ENCODE measurements at places on chromosomes 12 and 14. TPM values are rescaled to one million over a fixed set of nuclear protein-coding genes. Genes with fewer than 3 reads are reported as not detected.

The GARIN6 gene
- not detected for total RNA-seq

The SART3 gene
- total RNA-seq, result 43.7 TPM

The ZNF664 gene
- total RNA-seq, result 112 TPM

The ALX1 gene
- not detected for total RNA-seq

The DBX2 gene
- not detected for total RNA-seq

GRCh38 chr14:53346988-53347387, 193.9 kb upstream of the DDHD1 start:
- no peaks in the 10 kb centered on the region for H3K36me3 ChIP-seq
- no peak overlapping the region for H3K27ac ChIP-seq
- no peak overlapping the region for H3K4me3 ChIP-seq
- no peak for DNase-seq
- H3K4me1 ChIP-seq, result no peaks in the 10 kb centered on the region
- H3K27me3 ChIP-seq, result no peaks in the 10 kb centered on the region

DNA sequence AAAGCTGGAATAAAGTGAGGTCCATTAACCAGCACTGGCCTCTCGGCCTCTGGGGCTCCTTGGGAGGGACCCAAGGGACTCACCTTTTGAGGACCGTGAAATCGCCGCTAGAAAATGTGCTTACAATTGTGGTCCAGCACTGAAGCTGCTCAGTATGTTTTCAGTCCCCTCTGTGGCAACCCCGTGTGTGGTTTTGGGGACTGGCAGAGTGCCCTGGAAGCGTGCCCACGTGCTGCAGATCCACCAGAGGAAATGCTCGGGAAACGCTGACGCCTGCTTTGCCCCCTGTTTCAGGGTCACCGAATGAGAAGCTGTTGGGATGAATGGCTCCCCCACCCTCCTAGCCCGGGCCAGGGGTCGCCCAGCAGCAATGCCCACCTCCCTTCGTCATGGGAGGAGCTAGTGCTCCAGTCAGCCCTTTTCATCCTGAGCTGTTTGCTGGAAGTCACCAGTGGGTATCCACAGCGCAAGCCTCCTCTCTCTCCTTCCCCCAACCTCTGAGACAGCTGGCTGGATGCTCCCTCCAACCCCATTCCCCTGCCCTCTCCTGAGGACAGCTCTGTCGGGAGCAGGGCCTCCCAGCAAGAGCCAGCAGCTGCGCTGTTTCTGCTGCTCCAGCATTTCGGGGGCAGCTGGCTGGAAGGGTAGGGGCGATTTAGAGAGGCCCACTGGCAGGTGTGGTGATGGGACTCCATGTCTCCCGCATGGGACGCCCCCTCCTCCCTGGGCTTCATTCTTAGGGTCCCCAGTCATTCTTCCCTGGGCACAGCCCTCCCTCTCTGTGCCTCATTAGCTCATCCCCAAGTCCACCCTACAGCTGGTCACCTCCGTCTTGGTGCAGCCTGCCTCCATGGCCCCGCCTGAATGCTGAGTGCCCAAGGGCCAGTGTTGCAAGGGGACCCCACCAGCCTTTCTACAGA, 33.2 kb upstream of the PPP1R13B start:
- peaks cover 43% of the 10 kb centered on the region for H3K4me1 ChIP-seq
- no peaks in the 10 kb centered on the region for H3K36me3 ChIP-seq
- H3K4me3 ChIP-seq, result no peak overlapping the region
- peak; percentile 79 for DNase-seq

DNA sequence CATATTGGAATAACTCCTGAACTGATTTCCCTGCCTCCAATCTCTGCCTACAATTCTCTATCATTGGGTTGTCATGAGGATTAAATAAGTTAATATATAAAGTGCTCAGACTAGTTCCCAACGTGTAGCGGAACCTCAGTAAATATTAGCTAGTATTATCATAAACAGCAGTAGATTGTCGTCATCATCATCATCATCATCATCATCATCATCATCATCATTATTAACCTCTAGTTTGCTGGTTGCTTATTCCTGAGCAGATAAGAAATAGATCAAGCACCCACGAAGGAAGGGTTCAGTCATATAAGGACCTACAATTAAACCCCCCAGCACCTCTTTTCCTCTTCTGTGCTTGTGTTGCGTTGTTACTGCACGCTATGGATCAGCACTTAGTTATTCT, 48.8 kb upstream of the PARP11 start:
- H3K27me3 ChIP-seq, result no peaks in the 10 kb centered on the region
- no peaks in the 10 kb centered on the region for H3K36me3 ChIP-seq
- no peaks in the 10 kb centered on the region for H3K4me1 ChIP-seq
- H3K4me3 ChIP-seq, result no peak overlapping the region

DNA sequence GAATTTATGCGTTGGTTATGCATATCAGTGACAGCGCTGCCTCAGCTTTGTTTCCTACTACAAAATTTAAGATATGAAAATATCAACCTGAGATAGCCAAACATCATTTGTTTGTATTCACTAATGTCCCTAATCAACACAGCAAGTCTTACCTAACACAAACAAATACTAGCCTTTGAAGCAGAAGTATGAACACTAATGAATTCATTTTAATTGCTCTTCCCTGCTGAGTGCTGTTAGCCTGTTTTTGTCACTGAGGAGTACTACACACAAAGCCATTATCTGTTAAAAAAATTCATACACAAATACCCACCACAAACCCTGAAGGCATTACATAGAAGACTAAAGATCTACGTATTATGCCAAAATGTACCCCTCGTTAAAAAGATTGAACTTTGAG, 150.8 kb downstream of the HELB start:
- H3K36me3 ChIP-seq, result no peaks in the 10 kb centered on the region
- H3K27me3 ChIP-seq, result no peaks in the 10 kb centered on the region
- DNase-seq, result no peak
- H3K4me1 ChIP-seq, result no peaks in the 10 kb centered on the region
- H3K4me3 ChIP-seq, result no peak overlapping the region

DNA sequence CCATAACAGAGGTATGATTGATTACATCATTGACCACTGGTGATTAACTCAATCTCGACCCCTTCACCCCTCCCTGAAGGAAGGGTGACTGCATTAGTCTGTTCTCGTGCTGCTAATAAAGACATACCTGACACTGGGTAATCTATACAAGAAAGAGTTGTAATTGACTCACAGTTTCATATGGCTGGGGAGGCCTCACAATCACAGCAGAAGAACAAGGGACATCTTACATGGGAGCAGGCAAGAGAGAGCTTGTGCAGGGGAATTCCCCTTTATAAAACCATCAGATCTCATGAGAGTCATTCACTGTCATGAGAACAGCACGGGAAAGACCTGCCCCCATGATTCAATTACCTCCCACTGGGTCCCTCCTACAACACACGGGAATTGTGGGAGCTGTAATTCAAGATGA, 55.9 kb upstream of the TMCC3 start:
- H3K27me3 ChIP-seq, result no peaks in the 10 kb centered on the region
- no peak overlapping the region for H3K27ac ChIP-seq
- H3K4me1 ChIP-seq, result peaks cover 7% of the 10 kb centered on the region
- H3K4me3 ChIP-seq, result no peak overlapping the region
- no peak for DNase-seq

DNA sequence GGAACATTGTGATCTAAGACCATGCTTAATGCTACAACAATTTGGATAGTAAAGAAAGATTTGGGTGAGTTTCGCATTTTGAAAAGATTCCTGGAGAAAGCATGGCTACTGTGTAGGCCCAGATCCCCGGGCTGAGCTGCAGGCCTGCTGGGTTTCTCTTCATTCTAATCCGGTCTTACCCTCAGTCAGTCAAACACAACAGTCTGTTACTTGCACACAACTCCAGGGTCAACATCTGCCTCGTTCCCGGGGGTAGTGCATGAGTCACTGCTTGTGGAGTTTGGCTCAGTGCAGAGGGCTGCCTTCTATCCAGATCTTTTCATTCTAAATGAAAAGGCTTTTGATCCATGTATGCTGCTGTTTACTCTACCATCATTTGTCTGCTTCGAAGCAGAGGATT, 60.4 kb upstream of the SEL1L start:
- H3K4me1 ChIP-seq, result no peaks in the 10 kb centered on the region
- H3K27ac ChIP-seq, result no peak overlapping the region
- H3K36me3 ChIP-seq, result no peaks in the 10 kb centered on the region

DNA sequence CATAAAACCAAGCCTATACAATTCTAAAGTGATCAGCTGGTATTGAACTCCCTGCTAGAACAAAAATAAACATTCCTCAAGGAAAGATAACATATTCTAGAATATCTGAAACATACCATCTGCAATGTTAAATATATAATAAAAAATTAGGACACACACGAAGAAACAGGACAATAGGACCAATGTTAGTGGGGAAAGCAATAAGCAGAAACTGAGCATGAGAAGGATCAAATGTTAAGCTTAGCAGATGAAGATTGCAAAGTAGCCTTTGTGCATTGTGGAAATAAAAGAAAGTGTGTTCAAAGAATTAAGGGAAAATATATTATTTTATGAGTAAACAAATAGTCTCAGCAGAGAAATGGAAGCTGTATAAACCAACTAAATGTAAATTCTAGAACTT, 180.8 kb downstream of the EPS8 start:
- H3K36me3 ChIP-seq, result no peaks in the 10 kb centered on the region
- no peak overlapping the region for H3K4me3 ChIP-seq
- H3K4me1 ChIP-seq, result no peaks in the 10 kb centered on the region
- no peak overlapping the region for H3K27ac ChIP-seq

DNA sequence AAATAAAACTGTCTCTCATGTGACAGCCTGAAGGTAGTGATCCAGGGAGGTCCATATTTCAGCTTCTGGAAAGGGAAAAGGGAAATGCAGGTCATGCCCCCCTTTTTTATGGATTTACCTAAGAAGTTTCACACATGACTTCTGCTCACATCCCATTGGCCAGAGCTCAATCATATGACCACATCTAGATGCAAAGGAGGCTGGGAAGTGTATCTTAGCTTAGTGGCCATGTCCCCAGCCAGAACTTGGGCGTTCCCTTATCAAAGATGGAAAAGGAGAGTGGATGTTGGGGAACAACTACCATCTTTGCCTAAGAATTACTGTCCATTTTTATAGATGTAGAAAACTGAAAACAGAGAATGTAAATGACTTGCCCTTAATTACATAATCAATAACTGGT, 26.5 kb upstream of the CRADD start:
- no peaks in the 10 kb centered on the region for H3K36me3 ChIP-seq
- H3K27me3 ChIP-seq, result no peaks in the 10 kb centered on the region
- DNase-seq, result no peak
- no peaks in the 10 kb centered on the region for H3K4me1 ChIP-seq
- no peak overlapping the region for H3K4me3 ChIP-seq

DNA sequence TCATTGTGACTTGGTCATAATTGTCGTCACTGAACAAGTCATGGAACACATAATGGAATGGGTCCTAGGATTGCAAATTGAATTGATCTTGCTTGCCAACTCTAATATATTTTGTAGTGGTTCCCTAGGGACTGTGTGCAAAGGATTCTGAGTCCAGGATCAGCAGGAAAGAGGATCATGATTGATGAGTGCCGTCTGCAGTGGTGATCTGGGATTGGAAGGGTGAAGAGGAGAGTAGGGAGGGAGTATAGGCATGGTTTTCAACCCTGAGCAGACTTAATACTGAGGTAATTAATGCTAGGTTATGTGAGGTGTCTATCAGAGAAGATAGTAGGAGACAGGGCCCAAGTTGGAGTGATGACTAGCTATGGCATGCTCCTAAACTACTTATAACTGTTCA, 168.9 kb downstream of the ESR2 start:
- H3K27me3 ChIP-seq, result no peaks in the 10 kb centered on the region
- peaks cover 66% of the 10 kb centered on the region for H3K36me3 ChIP-seq
- DNase-seq, result no peak
- H3K4me1 ChIP-seq, result no peaks in the 10 kb centered on the region

GRCh38 chr12:127898616-127899015, 368.4 kb upstream of the TMEM132C start:
- H3K36me3 ChIP-seq, result no peaks in the 10 kb centered on the region
- no peak overlapping the region for H3K4me3 ChIP-seq
- no peaks in the 10 kb centered on the region for H3K27me3 ChIP-seq

DNA sequence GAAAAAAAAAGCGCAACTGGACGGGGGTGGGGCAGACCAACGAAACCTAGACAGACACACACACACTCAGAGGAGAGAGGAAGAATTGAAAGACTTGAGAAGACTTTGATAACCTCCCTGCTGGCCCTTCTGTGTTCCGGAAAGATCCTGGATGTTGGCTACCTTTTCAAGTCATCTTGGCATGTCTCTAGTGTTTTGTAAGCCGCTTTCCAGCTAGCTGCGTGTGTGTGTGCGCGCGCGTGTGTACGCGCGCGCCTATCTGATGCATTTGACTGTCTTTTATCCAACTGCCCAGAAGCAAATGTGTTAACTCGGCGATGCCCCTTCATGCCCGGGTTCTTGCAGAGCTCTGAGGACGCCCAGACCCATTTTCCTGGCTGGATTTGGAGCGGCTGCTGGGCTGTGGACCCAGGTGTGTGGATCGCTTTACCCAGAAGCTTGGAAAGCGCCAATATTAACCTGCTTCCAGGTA, 664 bp downstream of the LRFN5 start:
- peaks cover 3% of the 10 kb centered on the region for H3K27me3 ChIP-seq
- DNase-seq, result no peak
- no peaks in the 10 kb centered on the region for H3K36me3 ChIP-seq
- peaks cover 13% of the 10 kb centered on the region for H3K4me1 ChIP-seq

DNA sequence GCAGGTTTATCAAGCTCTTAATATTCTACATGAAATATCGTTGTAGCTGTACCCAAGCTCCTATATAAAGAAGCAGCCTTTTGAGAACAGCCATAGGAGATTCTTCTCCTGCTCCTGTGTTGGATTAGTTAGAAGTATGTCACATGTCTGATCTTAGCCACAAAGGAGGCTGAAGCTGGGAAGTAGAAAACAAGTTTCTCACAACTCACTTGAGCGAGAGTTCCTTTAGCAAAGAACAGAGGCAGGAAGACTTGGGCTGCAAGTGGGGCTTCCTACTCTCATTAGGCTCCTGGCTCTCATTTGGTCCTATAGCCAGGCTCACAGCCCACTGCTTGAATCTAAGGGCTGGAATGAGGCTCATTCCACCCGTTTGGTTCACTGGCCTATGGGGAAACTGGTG, 281.9 kb downstream of the BTG1 start:
- no peak overlapping the region for H3K4me3 ChIP-seq
- H3K4me1 ChIP-seq, result no peaks in the 10 kb centered on the region
- no peaks in the 10 kb centered on the region for H3K27me3 ChIP-seq
- no peaks in the 10 kb centered on the region for H3K36me3 ChIP-seq
- DNase-seq, result no peak

DNA sequence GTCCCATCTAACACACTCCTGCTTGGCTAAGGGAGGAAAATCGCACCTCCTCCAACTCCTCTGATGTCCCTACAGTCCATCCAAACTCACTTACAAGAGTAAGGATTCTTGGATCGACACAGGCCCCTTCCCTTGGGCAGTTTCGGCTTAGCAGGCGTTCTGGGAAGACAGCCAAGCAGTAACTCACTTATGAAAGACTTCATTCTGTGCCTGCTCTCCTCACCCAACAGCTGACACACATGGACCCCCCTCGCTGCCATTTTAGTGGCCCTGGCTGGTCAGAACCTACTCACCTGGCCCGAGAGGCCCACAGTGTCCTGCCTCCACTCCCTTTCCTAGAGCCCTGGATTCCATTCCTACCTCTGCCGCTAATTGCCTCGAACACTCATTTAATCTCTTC, 52.3 kb upstream of the BCL2L14 start:
- no peak overlapping the region for H3K27ac ChIP-seq
- no peak overlapping the region for H3K4me3 ChIP-seq
- H3K36me3 ChIP-seq, result no peaks in the 10 kb centered on the region
- no peaks in the 10 kb centered on the region for H3K27me3 ChIP-seq
- peaks cover 4% of the 10 kb centered on the region for H3K4me1 ChIP-seq
- DNase-seq, result no peak
